ENCODE measurements at places on chromosomes 4 and X. TPM values are rescaled to one million over a fixed set of nuclear protein-coding genes. Genes with fewer than 3 reads are reported as not detected.

GRCh38 chr4:166195101-166195500 is 322.1 kb downstream of the TLL1 start:
- DNase-seq = no peak
- no peaks in the 10 kb centered on the region for H3K27me3 ChIP-seq
- H3K4me3 ChIP-seq = no peak overlapping the region

DNA sequence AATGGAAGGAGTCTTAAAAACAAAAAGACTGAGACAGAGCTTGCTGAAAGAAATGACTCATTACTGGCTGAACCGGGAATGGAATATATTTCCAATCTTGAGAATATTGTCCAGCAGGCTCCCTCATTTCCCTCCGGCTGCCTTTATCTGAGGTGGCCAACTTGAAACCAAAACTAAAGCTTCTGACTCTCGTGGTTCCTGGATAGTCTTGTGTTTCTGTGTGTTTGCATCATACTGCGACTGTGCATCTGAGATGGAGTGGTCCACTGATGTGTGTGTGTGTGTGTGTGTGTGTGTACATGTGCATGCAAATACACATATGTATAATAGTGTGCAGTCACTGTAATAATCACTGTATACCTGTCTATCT is 145.6 kb upstream of the SCML1 start:
- H3K27ac ChIP-seq = no peak overlapping the region
- H3K4me1 ChIP-seq = no peaks in the 10 kb centered on the region
- DNase-seq = no peak

GRCh38 chrX:29071525-29072320 is 484.5 kb downstream of the IL1RAPL1 start:
- H3K27me3 ChIP-seq = no peaks in the 10 kb centered on the region
- DNase-seq = no peak
- H3K27ac ChIP-seq = no peak overlapping the region
- no peak overlapping the region for H3K4me3 ChIP-seq

GRCh38 chrX:119695535-119696050 is 2.6 kb upstream of the SEPTIN6 start:
- no peaks in the 10 kb centered on the region for H3K4me1 ChIP-seq
- no peaks in the 10 kb centered on the region for H3K27me3 ChIP-seq
- H3K27ac ChIP-seq = no peak overlapping the region
- H3K4me3 ChIP-seq = no peak overlapping the region

- H3K4me1 ChIP-seq = peaks cover 8% of the 10 kb centered on the region
- H3K36me3 ChIP-seq = no peaks in the 10 kb centered on the region
- no peak overlapping the region for H3K27ac ChIP-seq
- DNase-seq = no peak
- H3K27me3 ChIP-seq = no peaks in the 10 kb centered on the region
These were observed 53.9 kb upstream of the RPS6KA3 start for GRCh38 chrX:20320461-20321159.

DNA sequence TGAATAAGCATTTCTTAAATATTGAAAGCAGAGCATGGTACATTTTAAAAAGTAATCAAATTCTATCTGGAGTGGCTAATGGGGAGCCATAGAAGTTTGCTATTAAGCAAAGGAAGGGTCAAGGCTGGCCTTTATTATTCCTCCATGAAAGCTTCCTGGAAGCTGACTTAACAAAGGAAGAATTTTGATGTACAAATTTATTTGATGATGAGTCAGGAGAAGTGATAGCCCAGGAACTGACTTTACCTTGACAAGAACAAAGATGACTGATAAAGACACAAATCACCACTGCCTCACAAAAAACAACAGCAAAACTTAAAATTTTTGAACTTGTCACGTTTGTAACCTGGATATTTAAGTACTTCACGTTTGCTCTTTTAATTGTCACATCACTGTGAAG is 872.1 kb downstream of the PCDH7 start:
- H3K27me3 ChIP-seq = no peaks in the 10 kb centered on the region
- no peak for DNase-seq
- no peaks in the 10 kb centered on the region for H3K4me1 ChIP-seq
- no peak overlapping the region for H3K27ac ChIP-seq
- H3K36me3 ChIP-seq = no peaks in the 10 kb centered on the region

DNA sequence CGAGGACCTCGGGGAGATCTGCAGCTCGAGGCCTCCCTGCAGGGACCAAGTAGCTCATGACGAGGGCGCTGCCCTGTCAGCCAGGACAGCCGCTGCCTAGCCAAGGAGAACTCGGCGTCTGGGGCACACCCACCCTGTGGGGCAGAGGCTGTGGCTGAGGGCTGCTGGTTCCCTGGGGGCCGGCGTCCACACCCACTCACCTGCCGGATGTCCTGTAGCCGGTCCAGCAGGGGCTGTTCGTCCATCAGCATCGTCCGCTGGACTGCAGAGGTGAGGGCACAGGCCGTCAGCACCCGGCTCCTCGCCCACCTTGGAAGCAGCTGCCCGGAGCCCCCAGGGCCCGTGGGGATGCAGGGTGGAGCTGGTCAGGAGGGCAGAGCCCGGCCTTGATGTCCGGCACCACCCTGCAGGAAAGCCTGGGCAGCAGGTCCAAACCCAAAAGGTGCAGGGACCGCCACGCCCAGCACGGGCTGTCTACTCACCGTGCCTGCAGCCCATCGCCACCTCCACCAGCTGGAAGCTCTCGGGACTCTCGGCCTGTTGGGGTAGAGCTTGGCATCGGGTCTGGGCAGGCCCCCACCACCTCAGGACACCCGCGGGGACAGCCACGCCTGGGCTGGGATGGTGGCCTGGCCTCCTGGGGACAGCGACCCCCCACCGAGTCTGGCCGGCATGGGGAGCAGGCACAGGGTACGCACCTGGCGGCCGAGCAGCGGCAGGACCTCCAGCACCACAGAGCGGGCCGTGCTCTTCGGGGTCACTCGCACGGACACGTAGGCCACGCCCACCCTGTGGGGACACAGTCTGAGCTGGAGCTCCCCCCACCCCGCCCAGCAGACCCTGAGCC is 6.9 kb downstream of the DGKQ start:
- no peak for DNase-seq
- H3K4me1 ChIP-seq = peaks cover 2% of the 10 kb centered on the region
- H3K27me3 ChIP-seq = no peaks in the 10 kb centered on the region

DNA sequence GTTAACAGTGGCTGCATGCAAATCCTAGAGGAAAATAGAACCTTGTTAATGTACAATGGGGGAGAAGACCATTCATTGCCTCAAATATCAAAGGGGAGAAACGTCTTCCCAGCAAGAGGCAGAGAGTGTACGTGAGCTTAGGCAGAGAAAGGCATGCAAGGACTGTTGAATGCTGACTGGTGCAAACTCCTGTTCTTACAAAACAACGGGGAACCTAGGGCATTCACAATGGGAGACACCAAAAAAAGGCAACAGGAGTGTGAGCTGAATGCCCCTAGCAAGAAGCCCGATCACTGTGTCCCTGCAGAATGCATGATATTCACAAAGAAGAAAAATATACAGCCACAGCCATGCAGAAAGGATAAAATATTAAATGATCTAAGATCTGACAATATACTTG is 184.9 kb downstream of the NSUN7 start:
- H3K36me3 ChIP-seq = no peaks in the 10 kb centered on the region
- no peak overlapping the region for H3K4me3 ChIP-seq
- H3K27me3 ChIP-seq = no peaks in the 10 kb centered on the region
- no peak for DNase-seq

DNA sequence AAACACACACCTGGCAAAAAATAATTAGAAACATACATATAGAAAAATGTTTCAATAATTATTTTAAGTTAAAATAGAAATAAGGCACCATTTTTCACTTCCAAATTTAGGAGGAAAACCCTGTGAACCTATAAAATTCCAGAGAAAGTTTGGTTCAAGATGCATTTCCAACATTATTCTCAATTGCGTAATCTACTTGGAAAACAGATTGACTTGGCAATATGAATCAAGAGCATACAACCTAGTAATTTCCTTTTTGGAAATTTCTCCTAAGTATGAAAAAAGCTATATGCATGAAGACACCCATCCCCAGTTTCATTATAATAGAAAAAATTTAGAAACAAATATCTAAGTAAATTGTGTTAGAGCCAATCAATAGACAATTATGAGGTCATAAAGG is 242.9 kb downstream of the IQCM start:
- no peaks in the 10 kb centered on the region for H3K27me3 ChIP-seq
- DNase-seq = no peak
- H3K27ac ChIP-seq = no peak overlapping the region
- no peaks in the 10 kb centered on the region for H3K36me3 ChIP-seq
- H3K4me3 ChIP-seq = no peak overlapping the region

- DNase-seq = no peak
- no peaks in the 10 kb centered on the region for H3K27me3 ChIP-seq
- no peak overlapping the region for H3K27ac ChIP-seq
- H3K4me1 ChIP-seq = peaks cover 46% of the 10 kb centered on the region
These were observed 38.9 kb downstream of the AFF1 start for GRCh38 chr4:86973668-86974067.

DNA sequence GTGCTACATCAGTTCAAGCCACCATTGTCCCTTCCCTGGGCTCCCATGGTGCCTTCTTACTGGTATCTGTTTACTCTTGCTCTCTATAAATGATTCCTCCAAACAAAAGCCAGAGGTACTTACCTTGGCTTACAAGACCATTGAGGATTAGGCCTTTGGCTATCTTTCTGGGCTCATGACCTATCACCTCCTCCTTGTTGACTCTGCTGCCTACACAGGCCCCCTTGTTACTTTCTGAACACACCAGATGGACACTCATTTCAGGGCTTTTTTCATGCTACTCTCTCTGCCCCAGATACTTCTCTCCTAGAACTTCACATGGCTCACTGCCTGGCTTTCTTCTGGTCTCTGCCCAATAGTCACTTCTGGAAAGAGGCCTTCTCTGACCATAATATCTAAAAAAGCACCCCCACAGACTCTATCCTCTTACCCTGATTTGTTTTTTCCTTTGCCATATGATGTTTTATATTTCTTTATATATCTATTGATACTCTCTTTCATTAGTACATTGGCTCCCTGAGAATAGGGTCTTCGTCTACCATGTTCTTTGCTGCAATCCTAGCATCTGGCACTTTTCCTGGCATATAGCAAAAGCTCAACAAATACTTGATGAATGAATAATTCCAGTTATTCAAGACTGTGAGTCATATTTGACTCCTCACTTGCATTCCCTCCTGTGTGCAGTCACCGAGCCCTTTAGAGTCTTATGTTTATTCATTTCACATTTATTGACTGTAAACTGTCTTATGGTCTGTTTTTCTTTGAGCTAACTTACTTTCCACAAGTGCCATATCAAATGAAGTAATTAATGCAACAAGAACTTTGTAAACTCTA is 27.1 kb upstream of the TAPT1 start:
- no peaks in the 10 kb centered on the region for H3K27me3 ChIP-seq
- no peak overlapping the region for H3K27ac ChIP-seq
- H3K4me1 ChIP-seq = no peaks in the 10 kb centered on the region
- H3K4me3 ChIP-seq = no peak overlapping the region

GRCh38 chr4:85556283-85556682 is 81.3 kb downstream of the ARHGAP24 start:
- no peak overlapping the region for H3K4me3 ChIP-seq
- no peaks in the 10 kb centered on the region for H3K36me3 ChIP-seq
- no peaks in the 10 kb centered on the region for H3K27me3 ChIP-seq
- no peaks in the 10 kb centered on the region for H3K4me1 ChIP-seq
- DNase-seq = no peak

DNA sequence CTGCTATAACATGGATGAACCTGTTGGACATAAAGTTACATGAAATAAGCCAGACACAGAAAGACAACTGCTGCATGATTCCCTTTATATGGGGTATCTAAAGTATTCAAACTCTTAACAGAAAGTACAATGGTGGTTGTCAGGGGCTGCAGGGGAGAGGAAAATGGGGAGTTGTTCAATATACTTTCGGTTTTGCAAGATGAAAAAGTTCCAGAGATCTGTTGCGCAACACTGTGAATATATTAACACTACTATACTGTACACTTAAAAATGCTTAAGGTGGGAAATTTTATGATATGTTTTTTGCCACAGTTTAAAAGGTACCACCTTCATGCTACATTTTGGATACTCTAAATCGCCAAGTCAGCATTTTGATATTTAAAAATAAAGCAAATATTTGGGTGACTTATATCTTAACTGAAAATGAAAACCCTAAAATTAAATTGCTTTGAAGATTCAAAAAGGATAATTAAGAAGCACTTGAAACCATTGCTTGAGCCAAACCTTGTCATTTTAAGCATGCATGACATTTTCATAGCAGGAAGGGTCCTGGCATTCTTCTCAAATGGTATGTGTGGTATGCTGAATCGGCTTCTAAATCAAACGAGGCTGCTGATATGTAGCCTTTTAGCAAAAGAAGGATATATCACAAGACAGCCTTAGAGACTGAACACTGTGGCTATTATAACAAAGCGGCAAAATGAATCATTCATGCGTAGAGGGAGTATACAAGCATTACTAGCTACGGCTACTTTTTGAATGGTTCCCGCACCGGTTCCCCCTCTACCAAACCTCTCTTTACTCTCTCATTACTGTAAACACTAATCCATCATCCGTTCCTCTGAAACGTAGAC is 607.1 kb upstream of the DIPK2B start:
- H3K4me3 ChIP-seq = no peak overlapping the region
- H3K36me3 ChIP-seq = no peaks in the 10 kb centered on the region
- H3K27me3 ChIP-seq = no peaks in the 10 kb centered on the region
- peak; percentile 8 for DNase-seq
- no peak overlapping the region for H3K27ac ChIP-seq

GRCh38 chr4:146283758-146284651 is 69.7 kb downstream of the REELD1 start:
- H3K4me3 ChIP-seq = no peak overlapping the region
- no peak overlapping the region for H3K27ac ChIP-seq
- no peaks in the 10 kb centered on the region for H3K36me3 ChIP-seq
- H3K4me1 ChIP-seq = no peaks in the 10 kb centered on the region
- no peaks in the 10 kb centered on the region for H3K27me3 ChIP-seq

- H3K36me3 ChIP-seq = no peaks in the 10 kb centered on the region
- no peaks in the 10 kb centered on the region for H3K4me1 ChIP-seq
- DNase-seq = no peak
- no peak overlapping the region for H3K4me3 ChIP-seq
- H3K27me3 ChIP-seq = no peaks in the 10 kb centered on the region
These were observed 17.7 kb downstream of the AMOT start for GRCh38 chrX:112822892-112823291.

Gene FHDC1
- polyA plus RNA-seq = 2.8 TPM

Gene SPANXN3
- 0.23 TPM for polyA plus RNA-seq

Gene OTUD6A
- 0.02 TPM for polyA plus RNA-seq

Gene C4orf54
- polyA plus RNA-seq = 0.23 TPM

Gene TMEM47
- 7.4 TPM for polyA plus RNA-seq

Gene PRR32
- polyA plus RNA-seq = 0.05 TPM

Gene TLR10
- polyA plus RNA-seq = 4.4 TPM

Gene CFP
- 27.8 TPM for polyA plus RNA-seq

Gene SPATA4
- 0.16 TPM for polyA plus RNA-seq

Gene GJB1
- polyA plus RNA-seq = 0.11 TPM

Gene TMPRSS11B
- polyA plus RNA-seq = 0.75 TPM

Gene CXCL3
- polyA plus RNA-seq = 3.3 TPM

Gene TEX28
- polyA plus RNA-seq = 0.05 TPM

Gene MAGIX
- 3.0 TPM for polyA plus RNA-seq

Gene PASD1
- 0.02 TPM for polyA plus RNA-seq
